ENCODE measurements at places on chromosomes 16 and 17.

- no peak overlapping the region for H3K4me3 ChIP-seq
- no peaks in the 10 kb centered on the region for H3K4me1 ChIP-seq
- no peaks in the 10 kb centered on the region for H3K36me3 ChIP-seq
These were observed 1324.1 kb downstream of the CDH8 start for GRCh38 chr16:60712144-60712543.

DNA sequence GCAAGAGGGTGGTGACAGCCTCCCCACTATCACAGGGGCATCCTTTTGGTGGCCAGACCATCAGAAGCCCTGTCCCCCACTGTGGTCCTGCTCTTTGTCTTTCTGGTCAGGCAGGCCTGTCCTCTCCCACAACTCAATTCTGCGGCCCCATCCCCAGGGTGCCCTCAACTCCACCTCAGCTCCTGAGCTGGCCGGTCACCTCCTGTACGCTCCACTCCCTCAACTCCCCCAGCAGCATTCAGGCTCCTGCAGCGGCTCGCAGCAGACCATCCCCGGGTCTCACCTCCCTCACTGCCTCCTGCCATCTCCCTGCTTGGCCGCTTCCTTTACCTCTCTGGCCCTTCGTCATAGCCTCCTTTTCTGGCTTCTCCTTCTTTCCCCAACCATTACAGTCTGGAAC is 43.4 kb upstream of the MTSS2 start:
- H3K36me3 ChIP-seq, result no peaks in the 10 kb centered on the region
- no peak overlapping the region for H3K27ac ChIP-seq
- peaks cover 35% of the 10 kb centered on the region for H3K4me1 ChIP-seq
- DNase-seq, result no peak

- no peaks in the 10 kb centered on the region for H3K27me3 ChIP-seq
- H3K4me1 ChIP-seq, result no peaks in the 10 kb centered on the region
- no peak for DNase-seq
- H3K36me3 ChIP-seq, result no peaks in the 10 kb centered on the region
- no peak overlapping the region for H3K4me3 ChIP-seq
These were observed 107.4 kb upstream of the CDH11 start for GRCh38 chr16:65229191-65229662.

GRCh38 chr17:74892013-74892841 is 1.2 kb downstream of the FADS6 start:
- peaks cover 44% of the 10 kb centered on the region for H3K27me3 ChIP-seq
- H3K36me3 ChIP-seq, result no peaks in the 10 kb centered on the region
- no peak for DNase-seq
- H3K4me3 ChIP-seq, result no peak overlapping the region
- H3K27ac ChIP-seq, result no peak overlapping the region

GRCh38 chr17:4187076-4187475 is 44.1 kb downstream of the CYB5D2 start:
- no peak overlapping the region for H3K27ac ChIP-seq
- H3K27me3 ChIP-seq, result no peaks in the 10 kb centered on the region
- no peak for DNase-seq

DNA sequence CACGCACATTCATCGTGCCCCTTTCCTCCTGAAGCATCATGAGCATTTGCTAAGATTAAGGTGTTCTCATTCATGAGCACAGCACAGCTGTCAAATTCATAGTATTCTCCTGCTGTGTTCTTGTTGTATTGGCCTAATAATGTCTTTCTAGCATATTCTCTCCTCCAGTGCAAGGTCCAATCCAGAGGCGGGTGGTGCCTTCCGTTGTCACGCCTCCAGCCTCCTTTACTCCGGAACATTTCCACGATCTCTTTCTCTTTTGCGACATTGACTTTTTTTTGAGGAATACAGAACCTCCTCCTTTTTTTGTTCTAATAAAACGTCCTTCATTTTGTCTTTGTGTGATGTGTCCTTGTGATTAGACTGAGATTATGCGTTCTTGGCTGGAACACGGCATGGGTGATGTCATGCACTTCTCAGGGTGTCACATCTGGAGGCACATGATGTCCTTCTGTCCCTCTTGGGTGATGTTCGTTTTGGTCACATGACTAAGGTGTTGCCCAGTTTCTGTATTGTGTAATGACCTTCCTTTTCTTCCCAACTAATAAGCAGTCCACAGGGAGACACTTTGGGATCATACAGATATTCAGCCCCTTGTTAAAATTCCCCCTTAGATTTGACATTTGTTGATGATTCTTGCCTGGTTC is 66.3 kb downstream of the CLEC16A start:
- no peak overlapping the region for H3K4me3 ChIP-seq

DNA sequence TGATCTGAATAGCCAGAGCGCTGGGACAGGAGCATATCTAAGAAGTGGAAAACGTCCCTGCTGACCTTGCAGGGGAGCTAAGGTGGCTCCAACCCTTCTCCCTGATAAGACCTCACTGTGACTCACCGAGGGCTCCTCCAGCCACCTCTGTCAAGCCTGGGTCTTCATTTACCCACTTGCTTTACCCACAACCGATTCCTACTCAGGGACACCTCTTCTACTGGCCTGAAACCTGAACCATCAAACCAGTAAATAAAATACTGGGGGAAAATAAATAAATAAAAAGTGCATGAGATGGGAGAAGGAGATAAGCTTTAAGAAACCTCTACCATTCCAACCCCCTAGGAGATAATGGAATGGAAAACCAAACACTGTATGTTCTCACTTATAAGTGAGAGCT is 80.2 kb upstream of the ALOX12 start:
- DNase-seq, result no peak
- no peak overlapping the region for H3K27ac ChIP-seq
- no peak overlapping the region for H3K4me3 ChIP-seq
- H3K27me3 ChIP-seq, result peaks cover 10% of the 10 kb centered on the region
- H3K36me3 ChIP-seq, result no peaks in the 10 kb centered on the region
- no peaks in the 10 kb centered on the region for H3K4me1 ChIP-seq

DNA sequence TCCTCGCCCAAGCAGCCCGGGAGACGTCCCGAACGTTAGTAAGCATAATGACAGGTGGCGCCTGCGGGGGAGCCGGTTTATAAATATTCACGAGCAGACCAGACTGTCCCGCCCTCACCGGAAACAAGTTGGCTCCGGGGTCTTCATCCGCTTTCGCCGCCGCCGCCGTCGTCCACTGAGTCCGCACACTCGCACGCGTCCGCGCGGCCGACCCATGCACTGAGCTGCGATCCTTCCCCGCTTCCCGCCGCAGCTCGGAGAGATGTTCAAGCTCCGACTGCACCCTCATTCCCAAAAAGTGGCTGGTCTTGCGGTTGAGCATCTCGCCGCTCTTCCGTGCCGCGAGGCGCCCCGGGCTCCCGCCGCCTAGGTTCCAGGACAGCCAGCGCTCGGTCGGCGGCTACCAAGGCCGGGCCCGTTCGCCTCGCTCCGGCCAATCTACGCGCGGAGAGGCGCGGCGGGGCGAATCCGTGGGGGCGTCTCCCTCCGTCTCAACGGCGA is 385 bp downstream of the CFAP119 start:
- H3K27ac ChIP-seq, result peak overlapping the region; percentile 17
- H3K4me3 ChIP-seq, result peak overlapping the region; percentile 43
- peaks cover 33% of the 10 kb centered on the region for H3K36me3 ChIP-seq
- H3K27me3 ChIP-seq, result no peaks in the 10 kb centered on the region
- peak; percentile 42 for DNase-seq

- no peaks in the 10 kb centered on the region for H3K27me3 ChIP-seq
- H3K4me3 ChIP-seq, result no peak overlapping the region
- no peaks in the 10 kb centered on the region for H3K4me1 ChIP-seq
- no peak for DNase-seq
- H3K27ac ChIP-seq, result no peak overlapping the region
These were observed 13.1 kb upstream of the BRD7 start for GRCh38 chr16:50381679-50382440.

- H3K4me1 ChIP-seq, result peaks cover under 1% of the 10 kb centered on the region
- H3K4me3 ChIP-seq, result no peak overlapping the region
- no peaks in the 10 kb centered on the region for H3K36me3 ChIP-seq
- DNase-seq, result no peak
These were observed 21.4 kb upstream of the GPT2 start for GRCh38 chr16:46862555-46863447.

GRCh38 chr17:69246726-69247375 is 18.2 kb upstream of the ABCA10 start:
- H3K27ac ChIP-seq, result no peak overlapping the region
- DNase-seq, result no peak
- H3K36me3 ChIP-seq, result peaks cover 5% of the 10 kb centered on the region
- H3K27me3 ChIP-seq, result no peaks in the 10 kb centered on the region
- H3K4me3 ChIP-seq, result no peak overlapping the region

DNA sequence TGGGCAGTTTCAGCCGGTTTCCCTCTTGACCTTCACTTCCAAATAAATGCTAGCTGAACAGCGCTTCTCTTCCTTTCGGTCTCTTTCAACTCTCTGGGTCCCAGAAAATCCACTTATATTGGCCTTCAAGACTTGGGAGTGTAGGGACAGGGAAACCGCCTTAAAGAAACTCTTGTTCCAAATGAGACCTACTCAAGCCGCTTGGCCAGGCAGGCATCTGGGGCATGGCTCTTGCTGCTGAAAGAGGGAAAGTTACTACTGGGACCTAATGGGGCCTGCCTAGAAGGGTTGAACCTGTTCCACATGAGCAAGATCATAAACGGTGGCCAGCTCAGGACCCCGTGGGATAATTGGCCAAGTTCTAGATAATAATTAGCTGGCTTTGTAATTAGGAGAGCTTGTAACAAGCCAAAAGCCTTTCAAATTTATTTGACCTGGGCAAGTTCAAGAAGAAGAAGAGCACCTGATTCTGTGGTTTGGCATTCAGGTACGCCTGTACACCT is 13.2 kb downstream of the CDH1 start:
- H3K4me1 ChIP-seq, result no peaks in the 10 kb centered on the region
- H3K36me3 ChIP-seq, result no peaks in the 10 kb centered on the region

GRCh38 chr16:87806261-87806640 is 40.5 kb upstream of the KLHDC4 start:
- no peaks in the 10 kb centered on the region for H3K36me3 ChIP-seq
- no peaks in the 10 kb centered on the region for H3K27me3 ChIP-seq
- no peak for DNase-seq
- H3K4me1 ChIP-seq, result peaks cover 6% of the 10 kb centered on the region
- H3K4me3 ChIP-seq, result no peak overlapping the region
- H3K27ac ChIP-seq, result peak overlapping the region; percentile 26

DNA sequence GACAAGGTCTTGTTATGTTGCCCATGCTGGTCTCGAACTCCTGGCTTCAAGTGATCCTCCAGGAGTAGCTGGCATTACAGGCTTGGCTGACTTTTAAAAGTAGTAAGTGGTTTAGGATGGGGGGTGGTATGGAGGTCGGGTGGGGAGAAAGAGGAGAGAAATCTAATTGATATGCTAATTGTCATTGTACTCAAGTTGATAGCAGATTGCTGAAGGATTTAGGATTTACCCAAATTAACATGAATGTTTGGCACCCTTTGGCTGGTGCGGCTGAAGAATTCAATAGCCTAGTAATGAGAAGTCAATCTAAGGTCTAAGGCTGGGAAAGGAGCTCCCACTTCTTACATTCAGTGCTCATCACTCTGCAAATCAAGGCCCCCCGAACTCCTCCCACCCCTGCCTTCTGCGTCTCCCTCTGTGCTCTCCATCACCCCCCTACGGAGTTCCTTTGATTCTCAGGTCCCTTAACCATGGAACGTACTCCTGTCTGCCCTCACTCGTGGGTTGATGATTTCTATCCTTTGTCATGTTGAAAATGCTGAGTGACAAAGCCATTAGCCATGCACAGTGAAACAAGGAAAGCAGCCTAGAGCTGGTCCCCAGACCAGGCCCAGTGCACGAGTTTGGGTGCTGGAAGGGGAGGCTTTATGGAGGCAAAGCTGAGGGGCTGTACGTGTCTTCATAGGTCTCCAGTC is 17.3 kb downstream of the CDH13 start:
- H3K4me3 ChIP-seq, result no peak overlapping the region
- no peak for DNase-seq
- no peaks in the 10 kb centered on the region for H3K36me3 ChIP-seq
- peak overlapping the region; percentile 2 for H3K27ac ChIP-seq

DNA sequence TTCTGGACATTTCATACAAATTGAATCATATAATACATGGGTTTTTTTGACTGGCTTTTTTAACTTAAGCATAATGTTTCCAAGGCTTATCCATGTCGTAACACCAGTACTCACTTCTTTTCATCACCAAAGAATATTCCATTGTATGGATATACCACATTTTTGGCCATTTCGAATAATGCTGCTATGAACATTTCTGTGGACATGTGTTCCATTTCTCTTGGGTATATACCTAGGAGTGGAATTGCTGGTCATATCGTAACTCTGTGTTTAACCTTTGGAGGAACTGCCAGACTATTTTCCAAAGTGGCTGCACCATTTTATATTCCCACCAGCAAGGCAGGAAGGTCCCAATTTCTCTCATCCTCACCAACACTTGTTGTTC is 46.0 kb upstream of the WSB1 start:
- no peaks in the 10 kb centered on the region for H3K36me3 ChIP-seq
- H3K4me3 ChIP-seq, result no peak overlapping the region
- no peak for DNase-seq
- H3K27me3 ChIP-seq, result no peaks in the 10 kb centered on the region
- H3K27ac ChIP-seq, result no peak overlapping the region

DNA sequence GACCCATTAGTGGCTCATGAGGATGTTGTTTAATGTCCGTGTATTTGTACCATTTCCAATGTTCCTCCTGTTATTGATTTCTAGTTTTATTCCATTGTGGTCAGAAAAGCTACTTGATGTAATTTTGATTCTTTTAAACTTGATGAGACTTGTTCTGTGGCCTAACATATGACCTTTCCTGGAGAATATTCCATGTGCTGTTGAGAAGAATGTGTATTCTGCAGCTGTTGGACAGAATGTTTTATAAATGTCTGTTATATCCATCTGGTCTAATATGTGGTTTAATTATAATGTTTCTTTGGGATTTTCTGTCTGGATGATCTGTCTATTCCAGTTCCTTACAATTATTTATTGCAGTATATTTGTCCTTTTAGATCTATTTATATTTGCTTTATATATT is 2.9 kb upstream of the ABCA10 start:
- H3K27ac ChIP-seq, result no peak overlapping the region
- no peak for DNase-seq
- H3K4me3 ChIP-seq, result no peak overlapping the region
- H3K36me3 ChIP-seq, result no peaks in the 10 kb centered on the region
- peaks cover 10% of the 10 kb centered on the region for H3K4me1 ChIP-seq

DNA sequence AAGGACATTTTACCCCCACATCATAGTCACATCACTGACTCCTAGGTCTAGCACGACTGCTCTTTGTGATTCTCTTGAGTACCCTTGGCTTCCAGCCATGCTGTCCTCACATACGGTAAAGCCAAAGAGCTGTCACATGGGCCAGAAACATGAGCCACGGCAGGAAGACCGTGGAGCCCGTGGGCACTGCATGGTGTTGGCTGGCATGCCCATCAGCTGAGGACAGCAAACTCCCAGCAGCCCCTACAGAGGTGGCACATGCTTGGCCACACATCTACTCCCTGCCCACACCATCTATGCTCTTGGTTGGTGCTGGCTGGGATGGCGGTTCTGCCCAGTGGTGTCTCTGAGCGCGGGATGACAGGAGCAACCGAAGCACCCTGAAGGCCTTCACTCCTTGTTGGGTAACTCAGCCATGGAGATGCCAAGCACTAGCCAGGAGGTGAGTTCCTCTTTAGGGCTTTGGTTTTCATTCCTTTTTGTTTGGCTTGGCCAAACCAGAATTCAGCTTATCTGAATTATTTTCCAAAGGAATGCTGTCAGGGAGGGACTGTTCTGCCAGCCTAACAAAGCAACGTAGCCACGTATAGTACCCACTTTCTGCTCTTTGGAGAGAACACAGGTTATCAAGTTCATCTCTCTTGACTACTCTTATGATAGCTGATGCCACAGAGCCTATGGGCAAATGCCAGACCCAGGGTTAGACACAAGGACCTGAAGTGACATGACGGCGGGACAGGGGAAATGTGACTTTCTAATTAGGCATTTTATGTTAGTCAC is 10.0 kb downstream of the TNFAIP1 start:
- no peaks in the 10 kb centered on the region for H3K27me3 ChIP-seq
- peaks cover 66% of the 10 kb centered on the region for H3K36me3 ChIP-seq
- no peak overlapping the region for H3K4me3 ChIP-seq
- peak; percentile 18 for DNase-seq
- no peaks in the 10 kb centered on the region for H3K4me1 ChIP-seq
